GM12865 (cell line): ENCODE measurements at places on chromosomes 6 and 20.

DNA sequence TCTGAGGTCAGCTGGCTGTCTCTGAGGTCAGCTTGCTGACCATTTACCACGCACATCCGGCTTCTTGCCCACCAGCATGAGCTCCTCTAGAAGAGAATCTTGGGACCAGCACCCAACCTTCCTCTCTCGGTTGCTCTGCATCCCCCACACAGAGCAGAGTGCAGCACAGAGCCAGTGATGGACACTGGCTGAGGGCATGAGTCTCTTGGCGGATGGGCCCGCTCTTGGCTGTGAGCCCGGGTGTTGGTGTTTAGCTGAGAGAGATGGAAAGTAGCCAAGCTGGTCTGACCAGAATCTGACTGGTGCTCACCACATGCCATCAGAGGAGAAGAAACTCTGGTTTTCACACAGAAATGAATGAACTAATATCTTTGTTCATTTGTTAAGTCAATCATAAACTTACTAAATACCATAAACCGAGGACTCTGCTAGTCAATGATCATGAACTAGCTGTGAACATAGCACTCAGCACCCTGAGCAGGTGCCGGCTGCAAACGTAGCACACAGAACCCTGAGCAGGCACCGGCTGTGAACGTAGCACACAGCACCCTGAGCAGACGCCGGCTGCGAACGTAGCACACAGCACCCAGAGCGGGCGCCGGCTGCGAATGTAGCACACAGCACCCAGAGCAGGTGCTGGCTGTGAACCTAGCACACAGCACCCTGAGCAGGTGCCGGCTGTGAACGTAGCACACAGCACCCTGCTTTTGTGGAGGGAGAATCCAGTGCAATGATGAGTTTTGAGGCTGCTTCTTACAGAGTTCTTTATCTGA lies 10.4 kb upstream of the THBS2 start:
- no peak for DNase-seq

- DNase-seq = no peak
Measured at GRCh38 chr6:39791850-39792539, at the start of gene DAAM2. TSS of gene DAAM2 (plus strand) at chr6:39792376. CDS start at chr6:39856303, 63,927 bp downstream.

GRCh38 chr6:1645466-1646185 lies 35.9 kb downstream of the FOXC1 start:
- DNase-seq = no peak

GRCh38 chr6:136092897-136093296 lies 157.2 kb downstream of the MTFR2 start:
- no peak for DNase-seq

DNA sequence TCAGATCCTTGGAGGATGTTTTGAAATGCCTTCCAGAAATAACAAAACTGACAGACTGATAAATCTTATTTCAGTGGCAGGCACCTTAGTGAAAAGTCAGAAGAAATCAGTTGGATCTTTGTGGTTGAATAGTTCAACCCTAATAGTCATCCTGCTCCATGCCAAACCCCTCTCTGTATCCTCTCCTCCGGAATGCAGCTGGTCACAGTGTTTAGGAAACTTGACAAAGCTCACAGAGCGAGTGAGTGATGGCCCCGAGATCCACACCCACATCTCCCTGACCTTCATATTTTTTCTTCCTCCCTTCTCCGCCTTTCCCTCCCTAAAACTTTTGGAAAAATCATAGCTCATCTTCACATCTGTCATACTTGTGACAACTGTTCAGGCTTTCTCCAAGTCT lies 464.8 kb upstream of the CDH4 start:
- DNase-seq = no peak

DNA sequence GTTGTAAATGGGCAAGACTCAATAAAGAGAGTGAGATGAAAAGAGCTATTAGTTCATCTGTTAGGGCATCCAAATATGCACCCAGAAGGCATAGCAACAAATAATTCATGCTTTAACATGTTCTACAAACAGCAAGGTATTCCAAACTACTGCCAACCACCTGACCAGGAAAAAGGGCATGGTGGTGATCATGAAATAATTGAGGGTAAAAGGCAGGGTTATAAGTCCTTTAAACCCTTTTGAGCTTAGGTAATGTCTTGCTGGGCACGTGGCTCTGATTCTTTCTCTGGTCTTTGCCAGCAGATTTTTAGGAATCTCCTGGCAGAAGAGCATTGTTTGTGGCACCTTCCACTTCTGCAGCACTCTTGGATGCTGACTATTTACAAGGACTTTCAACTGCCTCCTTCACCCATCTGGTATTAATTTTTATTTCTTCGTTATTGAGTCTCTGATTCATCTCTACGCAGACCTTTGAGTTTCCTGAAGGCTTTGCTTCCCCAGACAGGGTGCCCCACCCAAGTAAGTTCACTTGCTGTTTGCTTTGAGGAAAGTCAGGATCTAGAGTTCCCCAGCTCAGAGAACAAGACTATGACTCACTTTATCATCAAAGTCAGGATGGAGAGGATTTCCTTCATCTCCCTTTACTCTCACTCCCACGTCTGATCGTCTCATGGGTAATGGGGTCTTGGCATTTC lies 83.4 kb upstream of the NEDD9 start:
- DNase-seq = no peak

GRCh38 chr6:32972353-32973143 lies 4.2 kb downstream of the BRD2 start:
- peak; percentile 61 for DNase-seq

DNA sequence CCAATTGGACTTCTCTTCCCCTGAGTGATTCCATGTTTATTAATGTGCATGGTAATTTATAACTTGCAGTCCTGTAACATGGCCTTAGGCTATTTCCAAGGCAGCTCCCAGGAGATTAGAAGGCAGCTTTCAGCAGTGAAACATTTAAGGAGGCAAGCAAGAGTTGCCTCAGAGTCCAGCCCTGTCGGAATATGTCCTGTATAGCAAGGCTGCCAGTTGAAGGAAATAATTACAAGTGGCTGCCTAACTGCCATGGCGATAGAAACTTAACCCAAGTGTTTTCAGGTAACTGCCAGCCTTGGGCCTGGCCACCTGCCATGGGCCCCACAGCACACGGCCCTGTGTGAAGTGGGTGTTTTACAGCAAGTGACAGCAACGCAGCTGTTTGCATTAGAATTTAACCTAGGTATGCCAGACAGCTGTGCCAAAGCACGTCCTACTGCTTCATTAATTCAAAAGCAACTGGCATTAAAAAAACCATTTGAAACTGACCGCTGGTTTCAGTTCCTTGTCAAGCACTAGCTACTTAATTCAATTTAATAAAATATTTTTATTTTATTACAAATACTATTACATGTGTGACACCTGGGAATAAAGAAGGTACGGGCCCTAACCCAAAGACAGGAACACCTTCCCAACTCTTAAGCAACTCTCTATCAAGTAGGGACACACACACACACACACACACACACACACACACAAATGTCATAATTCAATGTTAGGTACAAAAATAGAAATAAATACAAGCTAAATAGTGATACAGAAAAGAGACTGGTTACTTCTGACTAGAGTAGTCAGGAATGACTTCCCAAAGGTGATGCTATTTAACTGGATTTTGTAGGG lies 151.8 kb upstream of the HEY2 start:
- peak; percentile 11 for DNase-seq

DNA sequence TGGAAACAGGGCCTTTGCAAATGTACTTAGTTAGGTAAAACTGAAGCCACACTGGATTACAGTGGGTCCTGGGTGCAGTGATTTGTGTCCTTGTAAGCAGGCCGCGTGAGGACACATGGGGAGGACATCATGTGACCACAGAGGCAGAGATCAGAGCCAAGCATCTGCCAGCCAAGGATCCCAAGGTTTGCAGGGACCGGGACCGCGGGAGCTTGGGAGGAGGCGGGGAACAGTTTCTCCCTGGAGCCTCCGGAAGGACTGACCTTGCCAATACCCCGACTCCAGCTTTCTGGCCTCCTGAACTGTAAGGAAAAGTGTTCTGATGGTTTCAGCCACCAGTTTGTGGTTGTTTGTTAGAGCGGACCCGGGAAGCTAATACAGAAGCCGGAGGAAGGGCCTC lies 500.9 kb downstream of the PREX1 start:
- DNase-seq = no peak

DNA sequence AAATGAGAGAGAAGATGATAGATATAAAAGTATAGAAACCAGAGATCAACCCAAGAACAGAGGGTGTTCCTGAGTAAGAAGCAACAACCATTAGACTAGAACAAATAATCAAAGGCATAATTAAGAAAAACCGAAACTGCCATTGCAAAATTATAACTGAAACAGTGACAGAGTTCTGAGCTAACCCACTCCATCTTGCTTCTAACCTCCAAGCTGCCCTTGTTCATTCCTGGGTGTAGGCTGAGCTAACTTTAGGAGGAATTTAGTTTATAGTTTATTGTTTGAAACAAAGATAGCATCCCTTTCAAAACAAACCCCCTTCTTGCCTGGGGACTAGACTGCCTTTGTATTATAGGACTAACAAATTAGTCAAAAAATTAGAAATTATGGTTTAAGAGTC lies 56.1 kb upstream of the PRND start:
- DNase-seq = no peak

- peak; percentile 3 for DNase-seq
Measured at GRCh38 chr6:50056242-50056641, 6.5 kb upstream of the DEFB112 start.

DNA sequence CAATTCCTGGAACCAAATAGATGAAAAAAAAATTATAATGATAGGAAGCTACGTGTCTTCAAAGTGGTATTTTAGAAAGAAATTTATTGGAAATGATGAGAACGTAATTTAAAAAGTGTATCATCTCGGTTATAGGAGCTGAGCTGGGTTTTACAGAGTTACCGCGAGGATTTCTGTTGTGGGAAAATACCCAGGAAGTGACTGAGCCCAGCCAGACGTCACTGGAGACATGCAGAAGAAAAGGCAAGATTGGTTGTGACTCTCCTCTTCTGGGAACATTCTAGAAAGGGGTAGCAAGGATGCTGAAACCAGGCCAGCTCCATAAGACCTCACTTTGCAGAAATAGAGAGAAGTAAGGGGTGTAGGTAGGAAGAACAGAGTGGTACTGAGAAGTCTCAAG lies 95.9 kb upstream of the ADGRF1 start:
- no peak for DNase-seq

GRCh38 chr6:154950979-154951344 lies 44.2 kb upstream of the TIAM2 start:
- no peak for DNase-seq

GRCh38 chr6:33088258-33088930 lies 12.6 kb downstream of the HLA-DPB1 start:
- no peak for DNase-seq

DNA sequence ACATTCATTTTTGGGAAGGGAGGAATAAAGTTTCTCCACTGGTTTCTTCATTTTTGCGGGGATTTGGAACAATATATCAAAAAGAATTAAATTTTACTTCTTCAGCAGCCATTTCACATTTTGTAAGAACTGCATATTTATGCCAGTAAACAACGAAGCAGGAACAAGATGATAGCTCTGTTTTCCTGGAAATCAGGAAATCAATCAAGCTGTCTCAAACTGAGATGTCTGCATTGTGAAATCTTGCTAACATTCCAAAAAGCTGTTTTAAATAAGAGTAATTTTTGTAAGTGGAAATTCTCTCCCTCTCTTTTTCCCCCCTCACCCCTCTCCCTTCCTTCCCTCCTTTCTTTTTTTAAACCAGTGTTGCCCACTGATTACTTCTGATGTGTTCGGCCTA lies 20.0 kb downstream of the MAPK13 start:
- DNase-seq = no peak

GRCh38 chr20:50533464-50533863 lies 23.3 kb downstream of the PTPN1 start:
- no peak for DNase-seq

DNA sequence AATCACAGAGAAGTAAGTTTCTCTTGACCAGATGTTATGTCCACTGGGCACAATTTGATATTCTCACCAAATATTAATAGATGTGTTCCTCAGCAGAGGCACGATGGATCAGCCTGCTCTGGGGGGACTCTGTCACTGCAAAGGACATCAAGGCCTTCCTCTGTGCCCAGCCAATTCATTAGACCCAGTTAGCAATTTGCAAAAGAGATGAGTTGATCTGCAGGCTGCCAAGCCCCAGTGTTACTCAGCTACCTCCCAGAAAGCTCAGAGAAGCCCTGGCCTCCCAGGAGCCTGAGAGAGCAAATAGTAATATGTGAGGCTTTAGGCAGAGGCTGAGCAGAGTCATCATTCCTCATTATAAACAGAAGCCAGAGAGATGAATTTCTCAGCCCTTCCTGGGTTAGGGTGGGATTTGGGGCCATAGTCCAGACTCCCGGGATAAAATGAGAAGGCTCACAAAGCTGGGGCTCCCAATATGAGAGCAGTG lies 54.2 kb downstream of the ZNF831 start:
- no peak for DNase-seq

DNA sequence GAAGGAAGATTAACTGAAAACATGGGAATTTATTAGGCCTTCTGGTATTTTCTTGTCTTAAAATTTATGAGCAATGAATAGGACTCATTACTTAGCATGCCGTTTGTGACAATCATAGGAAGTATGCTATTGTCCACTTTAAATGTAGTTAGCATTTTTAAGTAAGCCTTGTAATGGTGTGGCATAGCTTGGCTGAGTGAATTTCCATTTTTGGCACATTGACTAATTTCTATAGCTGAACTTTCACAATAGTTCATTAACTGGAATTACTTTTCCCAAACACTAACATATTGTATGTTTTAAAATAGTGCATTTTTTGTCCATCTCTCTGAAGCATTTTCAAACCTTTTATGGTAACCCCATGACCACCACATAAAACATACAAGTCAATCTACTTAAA lies 15.7 kb downstream of the RSPO3 start:
- DNase-seq = no peak

GRCh38 chr6:21965953-21966539 lies 330.8 kb downstream of the PRL start:
- DNase-seq = no peak

DNA sequence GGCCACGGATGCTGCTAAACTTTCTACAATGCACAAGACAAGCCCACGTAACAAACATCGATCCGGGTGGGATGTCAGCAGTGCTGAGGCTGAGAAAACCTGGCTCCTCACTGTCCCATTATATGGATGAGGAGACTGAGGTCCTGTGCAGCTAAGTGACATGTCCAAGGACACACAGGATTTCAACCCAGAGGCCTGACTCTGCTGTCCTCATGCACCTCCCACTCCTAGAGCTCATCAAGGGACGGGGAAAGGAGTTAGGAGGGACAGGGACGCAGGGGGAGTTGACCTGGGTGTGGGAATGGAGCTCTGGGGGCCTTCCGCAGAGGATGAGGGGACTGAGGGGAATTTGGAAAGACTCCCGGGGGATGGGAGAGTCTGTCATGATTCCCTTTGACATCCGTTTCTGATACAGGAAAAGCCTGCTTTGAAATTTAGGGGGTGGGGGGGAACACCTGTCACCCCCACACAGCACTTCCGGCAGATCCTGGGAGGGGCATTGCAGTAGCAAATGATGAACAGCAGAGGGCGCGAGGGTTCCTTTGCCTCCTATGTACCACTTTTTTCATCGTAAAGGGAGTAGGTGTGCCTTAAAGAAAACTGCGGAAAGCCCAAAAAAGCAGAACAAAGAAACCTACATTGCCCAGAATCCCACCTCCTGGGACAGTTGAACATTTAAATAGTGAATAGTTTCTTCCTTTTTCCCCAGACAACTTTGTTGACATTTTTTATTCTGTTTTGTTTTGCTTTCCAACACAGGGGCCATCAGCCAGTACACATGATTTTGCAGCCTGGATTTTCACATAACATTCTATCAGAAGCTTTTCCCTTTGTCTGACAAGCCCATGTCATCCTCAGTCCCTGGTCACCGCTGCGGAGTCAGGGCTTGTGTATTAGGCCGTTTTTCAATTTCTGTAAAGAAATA lies 48.6 kb downstream of the SLC2A10 start:
- DNase-seq = peak; percentile 79

- DNase-seq = no peak
Measured at GRCh38 chr6:4450237-4450636, 314.9 kb upstream of the ECI2 start.

- no peak for DNase-seq
Measured at GRCh38 chr20:57957411-57958049, 247.7 kb upstream of the PMEPA1 start.
